Caki2 (cell line): ENCODE measurements at places on chromosomes 1 and 21.

DNA sequence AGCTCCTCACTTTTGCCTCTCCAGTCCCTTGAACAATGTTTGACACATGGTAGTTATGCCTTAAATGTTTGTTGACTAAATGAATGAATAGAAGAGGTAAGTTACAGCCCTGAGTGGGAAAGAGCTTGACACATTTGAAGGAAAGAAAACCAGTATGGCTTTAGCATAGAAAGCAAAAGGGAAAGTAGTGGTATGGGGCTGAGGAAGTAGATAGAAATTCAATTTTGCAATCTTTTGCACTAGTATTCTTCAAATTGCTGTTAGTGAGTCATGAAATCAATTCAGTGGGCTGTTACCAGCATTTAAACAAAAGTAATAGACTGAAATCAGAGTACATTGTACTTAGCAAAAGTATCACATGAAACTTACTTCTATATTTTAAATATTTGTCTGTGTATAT is 21.1 kb downstream of the PLA2G4A start:
- no peak for DNase-seq

- no peak for DNase-seq
Observed at GRCh38 chr1:178360421-178360820, 136.3 kb downstream of the CLEC20A start.

DNA sequence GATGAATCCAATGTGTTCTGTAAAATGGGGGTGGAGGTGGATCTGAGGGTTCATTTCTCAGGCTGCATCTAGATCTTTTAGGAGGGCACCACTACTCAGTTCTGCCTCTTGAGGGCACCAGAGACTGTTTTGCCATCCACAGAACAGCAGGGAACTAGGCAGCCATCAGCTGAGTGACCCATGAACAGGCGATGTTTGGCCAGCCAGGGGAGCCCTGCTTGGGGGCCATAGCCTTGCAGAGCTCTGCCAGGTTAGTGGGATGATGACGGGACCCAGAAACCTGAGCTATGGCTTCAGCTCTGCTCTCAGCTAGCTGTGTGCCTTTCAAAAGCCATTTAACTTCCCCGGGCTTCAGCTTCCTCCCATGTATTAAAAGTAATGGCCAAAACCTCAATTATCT is 13.4 kb upstream of the NOS1AP start:
- DNase-seq: peak; percentile 37

DNA sequence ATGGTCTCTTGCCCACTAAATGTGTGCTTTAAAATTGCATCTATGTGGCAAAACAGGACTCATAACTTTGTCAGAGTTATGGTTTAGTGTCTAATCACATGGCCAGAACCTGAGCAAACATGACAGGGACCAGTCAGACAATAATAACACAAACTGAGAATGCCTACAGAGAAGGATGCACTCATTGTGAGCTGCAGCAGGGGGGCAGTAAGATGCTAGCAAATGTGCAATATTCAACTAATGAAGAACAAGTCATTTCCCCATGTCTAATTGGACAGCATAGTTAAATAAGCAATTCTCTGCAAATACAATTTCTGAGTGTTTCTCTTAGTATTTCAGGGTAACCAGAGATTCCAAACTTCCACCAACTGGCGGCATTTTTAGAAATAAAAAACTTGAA is 30.8 kb downstream of the SPAG17 start:
- DNase-seq: no peak

- no peak for DNase-seq
Observed at GRCh38 chr1:47224676-47225399, 7.2 kb downstream of the TAL1 start.

DNA sequence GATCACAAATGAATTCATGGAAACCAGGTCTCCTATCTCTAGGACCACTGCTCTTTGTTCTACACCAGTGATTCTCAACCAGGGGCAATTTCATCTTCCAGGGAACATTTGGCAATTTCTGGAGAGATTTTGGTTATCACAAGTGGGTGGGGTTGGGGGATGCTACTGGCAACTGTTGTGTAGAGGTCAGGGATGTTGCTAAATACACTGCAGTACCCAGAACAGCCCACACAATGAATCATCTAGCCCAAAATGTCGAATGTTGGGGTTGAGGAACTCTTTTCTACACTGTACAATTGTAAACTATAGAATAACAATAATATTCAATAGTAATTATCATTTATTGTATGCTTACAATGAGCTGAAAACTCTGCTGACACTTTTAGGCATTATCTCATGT is 55.7 kb upstream of the UBE2U start:
- DNase-seq: no peak

GRCh38 chr1:25217015-25217414 is 15.3 kb downstream of the SYF2 start:
- no peak for DNase-seq

- no peak for DNase-seq
Observed at GRCh38 chr1:55067022-55067778, 27.9 kb downstream of the PCSK9 start.

GRCh38 chr1:100452641-100453040 is 85.3 kb upstream of the GPR88 start:
- no peak for DNase-seq

- no peak for DNase-seq
Observed at GRCh38 chr1:2276803-2277580, 48.9 kb downstream of the SKI start.

- peak; percentile 86 for DNase-seq
Observed at GRCh38 chr1:150162862-150163706, 13.4 kb downstream of the PLEKHO1 start.
